ENCODE measurements at places on chromosomes 6 and 20.

- DNase-seq = peak; percentile 91
Observed at GRCh38 chr6:163416557-163417253, 2.2 kb downstream of the QKI start.

GRCh38 chr20:19692100-19692499 lies 66.0 kb upstream of the RIN2 start:
- peak; percentile 19 for DNase-seq

DNA sequence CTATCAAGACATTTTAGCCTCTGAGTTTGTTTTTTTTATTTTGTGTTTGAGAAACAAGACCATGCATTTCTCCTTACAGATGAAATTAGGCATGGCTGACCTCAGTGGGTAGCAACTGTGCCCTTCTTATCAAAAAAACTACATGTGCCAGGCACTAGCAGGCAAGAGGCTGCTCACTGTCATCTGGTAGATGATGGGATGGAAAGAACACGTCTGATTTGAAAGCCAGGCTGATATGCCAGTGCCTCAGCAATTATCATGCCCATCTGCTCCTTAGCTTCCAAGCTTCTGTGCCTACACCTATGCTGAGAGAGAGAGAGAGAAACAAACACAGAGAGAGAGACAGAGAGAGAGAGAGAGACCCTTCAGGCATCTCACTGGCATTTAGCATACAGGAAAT lies 149.9 kb downstream of the C6orf118 start:
- DNase-seq = no peak

DNA sequence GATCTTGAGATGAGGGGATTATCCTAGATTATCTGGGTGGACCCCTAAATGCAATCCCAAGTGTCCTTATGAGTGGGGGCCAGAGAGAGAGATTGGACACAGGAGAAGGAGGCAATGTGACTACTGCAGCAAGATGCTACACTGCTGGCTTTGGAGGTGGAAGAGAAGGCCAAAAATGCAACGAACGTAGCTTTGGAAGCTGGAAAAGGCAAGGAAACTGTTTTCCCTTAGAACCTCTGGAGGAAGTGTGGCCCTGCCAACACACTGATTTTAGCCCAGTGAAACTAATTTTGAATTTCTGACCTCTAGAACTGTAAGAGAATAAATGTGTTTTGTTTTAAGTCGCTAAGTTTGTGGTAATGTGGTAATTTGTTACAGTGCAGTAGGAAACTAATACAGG lies 15.7 kb downstream of the PPARD start:
- DNase-seq = no peak

- DNase-seq = no peak
Observed at GRCh38 chr6:34490390-34491090, 24.7 kb downstream of the PACSIN1 start.

DNA sequence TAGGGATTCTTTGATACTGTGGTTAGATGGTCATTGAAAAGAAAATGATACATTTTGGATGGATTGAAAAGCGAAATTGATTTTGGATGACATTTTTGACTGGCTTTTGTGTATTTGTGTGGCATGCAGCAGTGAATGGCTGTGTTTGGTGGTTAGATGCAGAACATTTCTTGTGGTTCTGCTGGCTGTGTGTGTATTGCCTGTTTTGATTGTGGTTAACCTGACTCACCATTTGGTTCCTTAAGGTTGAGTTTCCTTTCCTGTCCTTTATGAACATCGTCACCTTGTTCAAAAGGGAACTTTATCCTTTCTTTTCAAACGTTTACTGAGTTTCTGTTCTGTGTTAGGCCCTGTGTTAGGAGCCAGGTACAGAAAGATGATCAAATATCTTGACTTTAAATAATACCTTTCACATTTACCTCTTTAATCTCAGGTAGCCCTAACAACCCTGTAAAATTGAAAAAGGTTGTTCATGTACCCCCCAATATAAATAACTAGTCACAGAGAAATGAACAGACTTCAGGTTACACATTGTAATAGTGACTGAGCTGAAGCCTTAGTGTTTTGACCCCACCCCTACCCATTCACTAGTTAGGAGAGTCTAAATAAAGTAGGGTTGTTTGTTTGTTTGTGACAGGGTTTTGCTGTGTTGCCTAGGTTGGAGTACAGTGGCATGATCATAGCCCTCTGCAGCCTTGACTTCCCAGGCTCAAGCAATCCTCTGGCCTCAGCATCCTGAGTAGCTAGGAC lies 23.8 kb downstream of the ANKS1A start:
- DNase-seq = peak; percentile 44

DNA sequence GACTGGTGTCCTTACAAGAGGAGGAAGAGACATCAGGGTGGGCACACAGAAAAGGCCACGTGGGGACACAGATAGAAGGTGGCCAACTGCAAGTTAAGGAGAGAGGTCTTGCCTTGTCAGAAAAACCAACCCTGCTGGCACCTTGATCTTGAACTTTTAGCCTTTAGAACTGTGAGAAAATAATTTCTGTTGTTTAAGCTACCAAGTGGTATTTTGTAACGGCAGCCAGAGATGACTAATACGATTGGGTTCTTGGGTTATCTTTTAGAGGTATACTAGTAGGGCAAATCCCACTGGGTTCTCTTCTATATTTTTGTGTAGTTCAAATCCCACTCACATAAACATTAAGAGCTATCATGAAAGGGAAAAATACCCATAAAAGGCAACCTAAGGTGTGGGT lies 31.9 kb upstream of the ZBTB24 start:
- DNase-seq = no peak

DNA sequence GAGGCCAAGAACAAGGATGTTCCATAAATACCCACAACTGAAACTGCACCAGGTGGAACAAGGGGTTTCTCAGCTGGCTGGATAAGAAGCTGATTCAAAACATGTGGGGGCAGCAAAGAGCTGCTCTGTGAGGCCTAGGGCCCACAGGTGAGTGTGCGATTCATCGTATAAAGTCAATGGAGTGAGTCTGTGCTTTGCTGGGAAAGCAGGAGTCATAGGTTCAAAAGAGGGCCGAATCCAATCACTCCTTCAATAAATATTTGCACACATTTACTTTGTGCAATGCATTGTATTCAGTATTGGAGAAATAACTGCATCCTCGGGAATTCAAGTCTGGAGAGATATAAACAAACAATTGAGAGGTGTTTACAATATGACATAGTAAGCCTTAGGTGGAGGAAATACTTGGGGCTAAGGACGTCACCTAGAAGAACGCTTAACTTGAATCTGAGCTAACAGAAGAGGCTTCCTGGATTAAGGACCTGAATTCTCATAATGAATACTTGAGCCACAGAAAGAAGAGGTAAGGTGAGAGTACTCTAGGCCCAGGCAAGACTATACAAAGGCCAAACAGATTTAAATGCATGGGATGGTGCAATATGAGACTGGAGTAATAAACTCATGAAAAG lies 83.7 kb upstream of the TMEM30A start:
- DNase-seq = no peak

- DNase-seq = peak; percentile 97
Observed at GRCh38 chr20:16922834-16923233, 174.7 kb downstream of the OTOR start.

DNA sequence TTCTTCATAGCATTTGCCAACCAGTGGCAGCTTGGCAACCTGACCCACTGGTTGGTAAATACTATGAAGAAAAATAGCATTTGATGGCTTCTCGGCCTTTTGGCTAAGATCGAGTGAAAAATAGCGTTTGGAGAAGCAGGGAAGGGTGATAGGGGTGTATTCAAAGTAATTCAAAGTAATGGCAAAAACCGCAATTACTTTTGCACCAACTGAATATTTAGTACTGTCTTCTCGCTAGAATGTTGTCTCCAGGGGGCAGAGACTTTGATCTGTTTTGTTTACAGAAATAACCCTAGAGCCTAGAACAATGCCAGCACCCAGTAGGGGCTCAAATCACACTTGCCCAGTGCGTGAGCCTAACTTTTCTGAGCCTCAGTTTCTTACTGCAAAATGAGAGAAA lies 106.1 kb downstream of the CDC5L start:
- no peak for DNase-seq

DNA sequence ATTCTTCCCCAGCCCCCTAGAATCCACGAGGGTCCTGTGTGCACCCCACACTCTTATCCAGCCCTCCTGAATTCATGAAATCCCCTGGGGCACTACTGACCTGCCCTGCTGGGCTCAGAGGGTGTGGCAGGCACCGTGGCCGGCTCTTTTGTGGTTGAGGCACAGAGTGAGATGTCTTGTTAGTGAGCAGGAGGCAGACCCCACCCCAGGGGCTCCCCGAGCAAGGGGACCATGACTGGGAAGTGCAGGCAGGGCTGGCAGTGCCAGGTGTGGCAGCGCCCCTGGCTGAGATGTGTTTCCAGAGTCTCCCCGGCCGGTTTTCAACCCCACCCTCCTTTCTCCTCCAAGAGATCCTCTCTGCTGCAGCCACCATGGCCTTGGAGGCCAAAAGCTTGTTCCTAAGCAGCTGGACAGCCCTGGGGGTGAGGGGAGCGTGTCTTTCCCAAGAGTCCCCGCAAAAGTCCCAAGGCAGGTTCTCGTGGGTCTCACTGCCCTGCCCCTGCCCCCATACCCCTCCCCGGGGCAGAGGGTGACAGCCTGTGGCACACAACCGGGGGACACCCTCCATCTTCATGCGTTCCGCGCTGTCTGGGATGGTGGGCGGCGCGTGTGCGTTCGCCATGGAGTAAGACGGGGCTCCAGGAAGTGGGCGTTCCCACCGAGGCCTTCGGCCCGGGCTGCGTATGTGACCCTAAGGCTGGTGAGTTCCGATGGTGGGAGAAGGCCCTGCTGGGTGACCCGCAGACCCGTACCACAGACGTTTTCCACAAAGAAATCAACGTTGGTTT lies 208.9 kb downstream of the TAF4 start:
- no peak for DNase-seq

DNA sequence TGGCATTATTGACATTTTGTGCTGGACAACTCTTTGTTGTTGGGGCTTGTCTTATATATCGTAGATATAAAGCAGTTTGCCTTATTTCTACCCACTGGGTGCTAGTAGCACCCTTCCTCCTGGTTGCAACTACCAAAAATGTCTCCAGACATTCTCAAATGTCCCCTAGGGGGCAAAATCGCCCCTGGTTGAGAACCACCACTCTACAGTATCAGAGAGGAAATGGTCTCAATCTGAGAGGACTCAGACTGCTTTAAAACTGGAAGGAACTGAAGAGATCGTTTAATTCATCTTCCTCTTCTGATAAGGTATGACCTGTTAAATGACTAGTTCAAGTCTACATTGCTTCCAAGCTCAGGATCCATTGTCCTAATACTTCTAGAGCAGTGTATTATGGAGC lies 14.9 kb downstream of the SH3BGRL2 start:
- no peak for DNase-seq

DNA sequence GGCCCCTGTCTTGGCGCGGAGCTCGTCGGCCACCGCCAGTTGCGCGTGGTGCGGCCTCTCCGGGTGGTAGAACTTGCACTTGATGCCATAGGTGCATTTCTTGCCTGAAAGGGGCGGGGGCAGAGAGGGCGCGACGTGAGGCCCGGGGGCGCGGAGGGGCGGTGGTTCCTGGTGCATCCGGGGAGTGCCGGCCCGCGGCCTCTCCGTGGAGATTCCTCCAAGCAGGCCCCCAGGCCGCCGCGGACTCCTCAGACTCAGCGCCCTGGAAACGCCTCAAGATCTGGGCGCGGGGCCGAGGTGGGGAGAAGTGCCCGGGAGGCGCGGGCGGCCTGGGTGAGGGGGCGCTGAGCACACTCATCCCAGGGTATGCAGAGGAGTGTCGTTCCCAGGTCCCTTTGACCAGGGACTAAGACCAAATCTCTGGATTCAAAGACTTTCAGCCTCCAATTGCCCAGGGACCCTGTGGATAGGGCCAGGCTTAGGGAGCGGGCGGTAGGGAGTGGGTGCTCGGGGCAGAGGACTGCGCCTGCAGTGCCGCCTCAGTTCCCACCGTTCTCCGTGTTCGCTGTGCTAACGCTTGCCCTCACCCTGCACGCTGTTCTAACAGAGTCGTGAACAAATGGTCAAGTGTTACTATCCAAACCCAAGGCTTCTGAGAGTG lies 33.3 kb downstream of the ZC3H12D start:
- no peak for DNase-seq

GRCh38 chr6:31624070-31624469 lies 3.6 kb downstream of the PRRC2A start:
- no peak for DNase-seq

Measured in fibroblast of skin of scalp (primary cell).